ENCODE measurements at places on chromosomes 12 and 14. TPM values are rescaled to one million over a fixed set of nuclear protein-coding genes. Genes with fewer than 3 reads are reported as not detected.

DNA sequence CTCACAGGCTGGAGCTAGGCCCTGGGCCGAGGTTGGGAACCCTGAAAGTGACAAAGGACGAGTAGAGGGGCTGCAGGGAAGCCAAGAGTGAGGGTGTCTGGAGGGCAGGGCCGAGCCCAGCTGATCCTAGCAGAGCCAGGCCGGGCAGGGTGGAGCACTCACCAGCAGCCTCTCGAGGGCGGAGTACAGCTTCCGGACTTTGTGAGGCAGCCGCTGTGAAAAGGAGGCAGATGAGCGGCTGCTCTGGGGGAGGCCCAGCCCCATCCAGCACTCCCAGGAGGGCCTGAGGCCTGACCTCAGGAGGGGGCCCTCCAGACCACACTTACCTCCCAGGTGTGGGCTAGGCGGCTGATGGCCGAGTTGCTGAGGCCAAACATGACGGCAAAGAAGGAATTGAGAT is 14.7 kb upstream of the ENDOU start:
- no peaks in the 10 kb centered on the region for H3K27me3 ChIP-seq
- no peaks in the 10 kb centered on the region for H3K36me3 ChIP-seq
- no peak for DNase-seq
- peaks cover 13% of the 10 kb centered on the region for H3K4me1 ChIP-seq
- H3K27ac ChIP-seq: no peak overlapping the region

- no peaks in the 10 kb centered on the region for H3K27me3 ChIP-seq
- no peaks in the 10 kb centered on the region for H3K36me3 ChIP-seq
- no peak for DNase-seq
These were observed 768.5 kb downstream of the DIO2 start for GRCh38 chr14:79442786-79443185.

DNA sequence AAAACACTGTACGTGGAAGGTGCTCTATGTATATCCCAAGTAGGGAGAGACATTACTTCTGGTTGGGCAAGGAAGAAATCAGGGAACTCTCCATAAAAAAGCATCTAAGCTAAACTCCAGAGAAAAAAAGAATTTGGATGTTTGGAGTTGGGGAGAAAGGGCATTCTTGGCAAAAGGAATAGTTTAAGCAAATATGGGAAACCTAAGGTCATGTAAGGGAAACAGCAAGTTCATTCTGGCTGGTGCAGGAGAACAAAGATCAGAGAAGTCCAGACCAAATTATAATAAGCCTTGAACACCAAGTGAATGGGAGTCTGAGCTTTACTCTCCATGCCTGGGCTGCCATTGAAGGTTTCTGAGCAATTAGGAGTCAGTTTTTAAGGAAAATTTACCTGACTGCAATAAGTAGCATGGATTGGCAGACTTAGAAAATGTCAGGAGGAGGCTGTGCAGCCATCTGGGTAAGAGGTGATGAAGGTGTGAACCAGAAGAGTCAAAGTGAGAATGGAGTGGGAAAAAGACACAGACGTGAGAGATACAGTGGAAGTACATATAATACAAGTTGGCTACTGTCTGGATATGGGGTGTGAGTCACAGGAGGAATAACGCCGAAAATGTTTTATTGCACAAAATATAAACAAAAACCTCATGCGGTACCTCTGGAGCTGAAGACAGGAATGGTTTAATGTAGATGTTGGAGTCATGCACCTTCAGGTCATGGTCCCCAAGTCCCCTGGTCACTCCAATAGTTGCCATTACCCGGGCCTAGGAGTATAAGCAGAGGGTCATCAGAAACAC is 222.6 kb downstream of the MON2 start:
- no peak overlapping the region for H3K4me3 ChIP-seq
- no peak overlapping the region for H3K27ac ChIP-seq
- H3K4me1 ChIP-seq: no peaks in the 10 kb centered on the region
- no peaks in the 10 kb centered on the region for H3K27me3 ChIP-seq
- H3K36me3 ChIP-seq: no peaks in the 10 kb centered on the region

- H3K36me3 ChIP-seq: no peaks in the 10 kb centered on the region
- H3K27ac ChIP-seq: no peak overlapping the region
- H3K27me3 ChIP-seq: peaks cover 7% of the 10 kb centered on the region
- no peaks in the 10 kb centered on the region for H3K4me1 ChIP-seq
These were observed 4.0 kb downstream of the ASCL1 start for GRCh38 chr12:102961466-102961855.

GRCh38 chr14:65169351-65169750 is 67.0 kb upstream of the MAX start:
- DNase-seq: no peak
- no peak overlapping the region for H3K27ac ChIP-seq
- H3K27me3 ChIP-seq: peaks cover 5% of the 10 kb centered on the region
- peaks cover 4% of the 10 kb centered on the region for H3K4me1 ChIP-seq

DNA sequence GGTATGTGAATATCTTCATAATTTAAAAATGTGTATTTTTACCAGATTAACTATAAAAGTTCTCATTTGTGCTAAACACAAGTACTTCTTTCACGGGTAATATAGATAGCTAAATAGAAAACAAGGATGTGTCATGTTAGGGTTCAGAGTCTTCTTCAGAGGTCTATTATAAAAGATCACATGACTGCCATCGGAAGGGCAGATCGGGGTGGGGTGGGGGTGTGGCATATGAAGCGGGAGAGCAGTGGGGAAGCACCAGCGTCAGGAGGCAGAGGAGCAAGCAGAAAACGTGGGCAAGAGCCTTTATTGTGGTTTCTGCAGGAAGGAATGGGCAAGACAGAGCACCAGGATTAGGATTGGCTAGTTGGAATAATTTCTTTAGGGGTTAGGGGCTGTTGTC is 63.7 kb upstream of the DNM1L start:
- H3K4me3 ChIP-seq: no peak overlapping the region
- DNase-seq: no peak
- no peaks in the 10 kb centered on the region for H3K27me3 ChIP-seq

- no peaks in the 10 kb centered on the region for H3K27me3 ChIP-seq
- no peak overlapping the region for H3K27ac ChIP-seq
- H3K4me1 ChIP-seq: no peaks in the 10 kb centered on the region
- H3K36me3 ChIP-seq: no peaks in the 10 kb centered on the region
- H3K4me3 ChIP-seq: no peak overlapping the region
These were observed 340.8 kb downstream of the EGLN3 start for GRCh38 chr14:33610121-33610520.

Gene SLC6A12
- 4.2 TPM for total RNA-seq
